H1 (cell line): ENCODE measurements at places on chromosomes 12 and 14.
A peak's percentile ranks its signal among the peaks of the same experiment; 100 is the strongest.

- DNase-seq = no peak
These were observed 162.6 kb upstream of the PLEKHA5 start for GRCh38 chr12:18966954-18967353.

- DNase-seq = no peak
These were observed 340.3 kb upstream of the RGS6 start for GRCh38 chr14:71591929-71592328.

DNA sequence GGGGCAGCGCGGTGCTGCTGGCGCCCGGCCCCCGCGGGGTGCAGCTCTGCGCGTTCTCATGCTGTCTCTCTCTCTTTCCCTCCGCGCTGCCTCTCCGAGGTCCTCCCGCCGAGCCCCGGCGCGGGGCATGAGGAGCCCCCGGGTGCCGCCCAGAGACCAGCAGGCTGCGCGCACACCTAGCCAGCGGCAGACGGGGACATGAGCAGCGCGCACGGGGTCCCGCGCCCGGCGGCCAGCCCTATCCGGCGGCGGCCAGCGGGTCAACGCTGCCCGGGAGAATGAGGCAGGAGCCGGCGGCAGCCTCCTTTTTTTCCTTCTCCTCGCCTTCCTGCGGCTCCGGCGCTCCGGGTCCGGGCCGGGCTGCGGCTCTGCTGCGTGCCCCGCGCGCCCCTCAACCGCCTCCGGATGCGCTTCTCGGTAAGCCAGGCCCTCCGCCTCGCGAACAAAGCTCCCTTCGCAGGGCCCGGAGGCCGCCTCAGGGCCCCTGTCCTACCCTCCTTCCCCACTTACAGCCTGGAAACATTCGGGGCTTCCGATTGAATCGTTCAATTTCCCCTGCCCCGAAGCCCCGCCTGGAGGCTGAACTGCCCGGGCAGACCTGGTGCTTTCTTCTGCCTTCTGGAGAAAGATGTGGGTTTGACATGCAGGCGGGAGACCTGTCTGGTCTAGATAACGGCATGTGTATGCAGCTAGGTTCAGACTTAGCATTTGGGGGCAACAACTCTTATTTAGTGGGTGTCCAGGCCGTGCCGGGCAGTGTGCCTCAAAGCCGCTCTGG is at the start of gene TUNAR:
Gene TUNAR (plus strand): TSS at position 72 of the 778 bp plus-strand sequence.
- DNase-seq = peak; percentile 70

DNA sequence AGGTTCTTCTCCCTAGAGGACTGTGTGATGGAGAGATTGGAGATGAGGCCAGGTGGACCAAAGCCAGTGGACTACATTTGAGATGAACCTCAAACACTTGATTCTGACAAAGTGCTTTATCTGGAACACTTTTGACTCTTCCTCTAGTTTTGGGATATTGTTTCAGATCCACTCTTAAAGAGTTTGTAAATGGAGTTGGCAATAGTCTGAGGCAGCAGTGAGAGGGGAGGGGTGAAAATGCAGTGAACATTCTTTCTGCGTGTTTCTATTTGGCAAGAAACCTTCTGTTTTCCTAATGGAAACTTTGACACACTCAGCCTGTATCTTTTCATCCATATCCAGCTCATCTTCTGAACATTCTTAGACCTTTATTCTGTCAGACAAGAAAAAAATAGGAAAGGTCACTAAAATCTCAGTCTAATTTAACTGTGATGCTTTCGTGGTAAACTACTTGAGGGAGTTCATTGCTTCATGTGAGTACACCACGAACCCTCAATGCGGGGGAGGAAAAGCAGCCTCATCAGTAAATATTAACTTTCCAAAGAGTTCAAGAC is 57.4 kb upstream of the KCNJ8 start:
- DNase-seq = no peak

DNA sequence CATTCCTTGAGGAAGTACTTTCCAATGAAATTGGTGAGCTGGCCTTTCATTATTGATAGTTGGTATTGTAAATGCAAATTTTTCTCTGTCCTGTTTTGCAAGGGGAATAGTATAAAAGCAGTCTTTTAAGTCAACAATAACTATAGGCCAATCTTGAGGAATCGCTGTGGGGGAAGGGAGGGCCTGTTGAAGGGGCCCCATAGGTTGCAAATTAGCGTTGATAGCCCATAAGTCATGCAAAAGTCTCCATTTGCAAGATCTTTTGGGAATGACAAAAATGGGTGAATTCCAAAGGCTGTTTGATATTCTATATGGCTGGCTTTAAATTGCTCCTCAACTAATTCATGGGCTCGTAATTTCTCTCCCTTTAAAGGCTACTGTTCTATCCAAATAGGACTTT is 143.6 kb downstream of the TMEM117 start:
- no peak for DNase-seq
